ENCODE measurements at places on chromosomes 13 and 19. TPM values are rescaled to one million over a fixed set of nuclear protein-coding genes. Genes with fewer than 3 reads are reported as not detected.

DCLK1 gene
- not detected for total RNA-seq

ZNF577 gene
- 4.3 TPM for total RNA-seq

KLK5 gene
- not detected for total RNA-seq

F10 gene
- not detected for total RNA-seq

KLF1 gene
- 0.24 TPM for total RNA-seq

COL4A2 gene
- 0.80 TPM for total RNA-seq

LYPD3 gene
- total RNA-seq, result not detected

SPC24 gene
- 59.1 TPM for total RNA-seq

LRG1 gene
- total RNA-seq, result 1.2 TPM

MUC16 gene
- total RNA-seq, result not detected

AMER2 gene
- 0.35 TPM for total RNA-seq

LILRB1 gene
- 70.5 TPM for total RNA-seq

GRCh38 chr13:97659602-97660001 lies 225.6 kb downstream of the RAP2A start:
- no peak for DNase-seq

DNA sequence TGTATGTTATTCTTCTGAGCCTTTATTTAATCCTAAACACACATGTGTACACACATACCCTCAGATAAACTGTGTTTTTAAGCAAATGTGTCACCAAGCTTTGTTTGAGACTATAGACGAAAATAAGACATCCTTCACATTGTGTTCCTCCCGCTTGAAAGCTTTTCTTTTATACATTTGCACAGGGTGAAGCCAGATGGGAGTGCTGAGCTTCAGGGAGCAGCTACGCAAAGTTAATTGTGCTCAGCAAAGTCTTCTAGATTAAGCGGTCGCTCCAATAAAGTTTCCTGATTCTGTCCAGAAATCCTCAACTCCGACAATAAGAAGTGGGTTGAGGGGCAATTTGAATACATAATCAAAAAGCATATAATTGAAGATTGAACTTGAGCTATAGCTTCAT lies 117.2 kb upstream of the ARGLU1 start:
- no peak for DNase-seq

GRCh38 chr13:27472941-27473340 lies 22.6 kb upstream of the MTIF3 start:
- DNase-seq, result no peak

GRCh38 chr19:3544742-3545668 lies 6.0 kb downstream of the TEKTIP1 start:
- no peak for DNase-seq

- no peak for DNase-seq
Observed at GRCh38 chr19:40797963-40798682, 868 bp upstream of the EGLN2 start.

DNA sequence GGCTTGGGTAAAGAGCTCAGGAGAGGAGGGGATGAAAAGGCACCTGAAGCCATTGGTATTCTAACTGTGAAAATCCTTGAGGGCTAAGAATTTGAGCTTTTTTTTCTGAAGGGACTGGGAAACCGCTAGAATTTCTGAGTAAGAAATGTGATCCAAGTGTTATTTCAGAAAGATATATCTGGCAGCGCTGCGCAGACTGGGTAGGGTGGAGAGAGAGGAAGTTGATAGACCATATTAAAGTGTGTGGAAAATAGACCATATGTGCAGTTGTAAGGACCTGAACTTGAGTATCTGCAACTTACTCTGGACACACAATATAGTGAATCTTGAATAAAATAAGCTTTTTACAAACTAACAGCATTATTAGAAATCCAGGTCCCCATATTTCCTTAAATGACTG lies 427.4 kb downstream of the NDFIP2 start:
- DNase-seq, result no peak

GRCh38 chr13:84137292-84137691 lies 255.0 kb upstream of the SLITRK1 start:
- DNase-seq, result peak; percentile 64

DNA sequence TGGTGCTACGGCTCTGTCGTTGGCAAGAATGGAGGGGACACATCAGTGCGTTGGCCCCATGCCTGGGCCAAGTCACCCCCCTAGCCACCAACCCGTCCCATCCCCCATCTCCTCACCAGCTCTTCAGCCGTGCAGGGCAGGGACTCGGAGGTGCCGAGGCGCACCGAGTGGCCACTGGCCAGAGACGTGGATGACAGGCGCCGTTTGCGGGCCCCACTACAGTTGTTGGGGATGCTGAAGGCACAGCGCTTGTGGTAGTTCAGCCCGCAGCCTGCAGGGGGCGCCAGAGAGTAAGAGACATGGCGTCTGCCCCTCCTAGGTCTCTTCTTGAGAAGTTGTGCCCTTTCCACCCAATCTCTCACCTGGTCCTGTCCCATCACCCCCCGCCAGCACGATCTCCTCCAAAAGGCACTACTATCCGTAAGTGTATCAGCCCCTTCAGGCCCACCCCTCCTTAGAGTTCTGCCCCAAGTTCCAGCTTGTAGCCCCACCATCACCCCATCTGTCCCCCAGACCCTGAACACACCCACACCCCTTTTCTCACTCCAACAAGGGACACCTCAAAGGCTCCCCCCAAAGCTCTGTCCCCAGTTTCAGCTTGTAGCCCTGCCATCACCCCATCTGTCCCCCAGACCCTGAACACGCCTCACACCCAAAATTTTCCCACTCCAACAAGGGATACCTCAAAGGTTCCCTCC lies 12.4 kb downstream of the PRKD2 start:
- DNase-seq, result no peak

- no peak for DNase-seq
Observed at GRCh38 chr13:101989798-101990350, 412.0 kb downstream of the FGF14 start.

DNA sequence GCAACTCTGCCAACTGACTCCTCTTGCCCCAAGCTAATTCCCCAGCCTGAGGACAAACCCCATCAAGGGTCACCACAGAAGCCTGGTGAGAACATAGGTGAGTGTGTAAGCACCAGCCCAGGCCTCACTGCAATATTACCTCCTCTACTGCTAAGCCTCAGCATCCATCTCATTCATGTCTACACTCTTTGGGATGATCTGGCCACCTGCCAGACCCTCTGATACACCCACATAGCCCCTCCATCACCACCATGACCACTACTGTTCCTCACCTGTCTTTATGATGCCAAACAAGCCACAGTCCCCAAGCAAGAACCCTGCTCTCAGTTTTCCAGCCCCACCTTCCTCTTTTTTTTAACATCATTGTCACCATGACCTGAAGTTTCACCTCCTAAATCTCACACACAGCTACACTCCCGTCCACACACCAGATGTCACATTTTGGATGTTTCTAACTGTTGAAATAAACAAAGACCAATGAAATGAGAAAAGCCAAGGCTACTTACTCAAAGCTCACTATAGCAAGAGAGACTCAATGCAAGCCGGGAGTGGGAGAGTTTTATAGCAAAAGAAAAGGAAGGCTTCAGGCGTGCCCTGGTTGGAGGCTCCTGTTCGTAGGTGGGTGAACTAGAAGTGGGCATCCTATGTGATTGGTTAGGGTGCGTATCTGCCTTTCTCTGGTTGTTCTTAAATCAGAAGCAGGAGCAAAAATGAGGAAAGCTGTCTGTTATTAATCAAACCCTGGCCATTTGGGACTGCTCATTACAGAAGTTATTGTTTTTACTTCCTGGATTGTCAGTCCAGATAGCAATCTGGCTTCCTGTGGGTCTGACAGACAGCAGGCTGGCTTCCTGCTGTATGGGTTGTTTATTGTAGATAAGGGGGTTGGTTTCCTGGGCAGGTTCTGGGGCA lies 2.0 kb downstream of the ZNF792 start:
- no peak for DNase-seq

GRCh38 chr13:26605845-26606244 lies 48.4 kb downstream of the WASF3 start:
- DNase-seq, result no peak

DNA sequence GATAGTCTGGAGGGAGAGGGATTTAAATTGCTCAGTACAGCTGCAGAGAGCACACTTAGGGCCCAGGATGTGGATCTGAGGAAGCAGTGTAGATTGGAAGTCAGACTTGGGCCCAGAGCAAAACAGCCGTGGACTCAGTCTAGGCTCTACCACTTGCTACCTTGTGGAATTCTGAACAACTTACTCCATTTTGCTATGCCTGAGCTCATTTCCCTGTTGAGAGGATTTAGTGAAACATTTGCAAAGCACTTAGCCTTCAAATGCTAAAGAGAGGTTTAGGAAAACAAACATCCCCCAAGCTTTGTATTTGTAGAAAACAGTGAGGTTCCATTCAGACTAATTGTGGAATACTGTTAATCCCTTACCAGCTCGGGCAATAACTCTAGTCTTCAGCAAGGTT lies 453.4 kb upstream of the ZNF507 start:
- no peak for DNase-seq

DNA sequence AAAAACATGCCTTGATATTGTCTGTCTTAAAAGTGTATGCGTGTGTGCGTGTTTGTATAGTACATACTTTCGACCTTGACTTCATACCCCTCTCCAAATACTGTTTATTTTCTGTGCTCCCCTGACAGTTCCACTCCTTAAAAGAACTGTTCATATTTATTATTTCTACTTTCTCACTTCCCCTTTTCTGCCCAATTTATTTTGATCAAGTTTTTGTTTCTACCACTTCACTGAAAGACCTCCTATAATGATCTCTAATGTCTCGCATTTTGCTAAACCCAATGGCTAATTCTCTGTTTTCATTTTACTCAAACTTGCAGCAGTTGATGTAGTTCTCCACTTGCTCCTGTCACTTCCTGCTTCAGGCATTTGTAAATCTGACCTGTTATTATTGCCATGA lies 426.1 kb upstream of the KLF12 start:
- peak; percentile 24 for DNase-seq

DNA sequence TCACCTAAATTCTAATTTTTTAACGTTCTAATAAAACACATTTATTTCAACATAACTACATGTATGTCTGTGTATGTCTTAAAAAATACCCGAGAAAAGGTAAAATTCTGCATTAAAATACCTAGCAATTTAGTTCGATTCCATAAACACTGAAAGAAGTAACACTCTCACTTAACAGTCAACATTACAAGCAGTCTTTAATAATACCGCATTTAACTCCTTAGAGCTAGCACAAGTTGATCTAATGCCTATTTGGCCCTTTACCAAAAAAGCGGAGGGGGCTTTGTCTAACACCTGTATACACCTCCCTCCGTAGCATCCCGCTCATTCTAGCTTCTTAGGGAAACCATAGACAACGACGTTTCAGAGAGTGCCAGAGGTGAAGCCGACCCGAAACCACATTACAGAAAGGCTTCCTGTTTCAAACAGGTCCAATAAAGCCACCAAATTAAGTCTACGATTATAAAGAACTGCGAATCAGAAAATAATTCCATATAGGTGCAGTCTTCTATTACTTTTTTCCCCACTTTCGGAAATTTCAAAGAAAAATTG lies 1.2 kb downstream of the SPART start:
- DNase-seq, result no peak

DNA sequence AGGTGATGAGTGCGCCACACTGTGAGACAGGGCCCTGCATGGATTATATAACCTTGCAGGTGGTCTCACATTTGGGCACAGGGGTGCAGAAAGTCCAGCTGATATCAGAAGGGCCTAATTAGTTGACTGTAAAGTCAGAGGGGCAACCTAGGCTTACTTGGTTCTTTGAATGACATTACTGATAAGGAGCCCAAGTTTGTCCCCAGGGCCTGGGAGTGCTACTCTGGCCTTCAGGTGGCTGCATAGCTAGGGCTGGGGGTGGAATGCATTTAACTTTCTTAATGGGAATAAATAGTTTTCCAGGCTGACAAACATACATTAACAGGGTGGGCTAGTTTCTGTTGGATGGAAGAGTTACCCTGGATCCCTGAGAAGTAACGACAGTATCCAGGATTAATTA lies 3.3 kb downstream of the WDR87 start:
- no peak for DNase-seq

DNA sequence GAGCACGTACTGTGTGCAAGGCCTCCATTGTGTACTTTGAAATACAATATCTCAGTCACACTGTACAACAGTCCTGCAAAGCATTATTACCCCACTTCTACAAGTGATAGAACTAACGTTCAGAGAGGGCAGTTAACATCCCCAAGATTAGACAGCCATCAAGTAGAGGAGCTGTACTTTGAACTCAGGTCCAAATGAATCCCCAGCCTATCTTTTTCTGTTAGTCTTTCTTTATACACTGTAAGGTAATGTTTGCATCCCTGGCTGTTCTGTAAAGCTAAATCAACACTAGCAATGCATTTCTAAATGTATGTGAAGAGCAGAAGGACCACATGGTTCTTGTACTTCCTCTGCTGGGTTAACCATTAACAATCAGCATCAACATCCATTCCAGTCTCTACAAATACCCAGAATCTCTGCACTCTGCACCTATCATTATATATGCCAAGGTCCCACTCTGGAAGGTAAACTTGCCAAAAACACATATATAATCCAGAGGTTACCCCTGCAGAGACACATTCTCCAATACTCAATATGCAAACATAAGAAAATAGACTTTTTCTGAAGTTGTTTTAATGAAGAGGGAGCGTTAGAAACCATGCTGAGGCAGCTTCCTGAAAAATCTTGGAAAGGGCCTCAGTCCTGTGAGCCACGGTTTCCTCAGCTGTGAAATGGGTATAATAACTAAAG lies 182.3 kb downstream of the MZT1 start:
- no peak for DNase-seq

DNA sequence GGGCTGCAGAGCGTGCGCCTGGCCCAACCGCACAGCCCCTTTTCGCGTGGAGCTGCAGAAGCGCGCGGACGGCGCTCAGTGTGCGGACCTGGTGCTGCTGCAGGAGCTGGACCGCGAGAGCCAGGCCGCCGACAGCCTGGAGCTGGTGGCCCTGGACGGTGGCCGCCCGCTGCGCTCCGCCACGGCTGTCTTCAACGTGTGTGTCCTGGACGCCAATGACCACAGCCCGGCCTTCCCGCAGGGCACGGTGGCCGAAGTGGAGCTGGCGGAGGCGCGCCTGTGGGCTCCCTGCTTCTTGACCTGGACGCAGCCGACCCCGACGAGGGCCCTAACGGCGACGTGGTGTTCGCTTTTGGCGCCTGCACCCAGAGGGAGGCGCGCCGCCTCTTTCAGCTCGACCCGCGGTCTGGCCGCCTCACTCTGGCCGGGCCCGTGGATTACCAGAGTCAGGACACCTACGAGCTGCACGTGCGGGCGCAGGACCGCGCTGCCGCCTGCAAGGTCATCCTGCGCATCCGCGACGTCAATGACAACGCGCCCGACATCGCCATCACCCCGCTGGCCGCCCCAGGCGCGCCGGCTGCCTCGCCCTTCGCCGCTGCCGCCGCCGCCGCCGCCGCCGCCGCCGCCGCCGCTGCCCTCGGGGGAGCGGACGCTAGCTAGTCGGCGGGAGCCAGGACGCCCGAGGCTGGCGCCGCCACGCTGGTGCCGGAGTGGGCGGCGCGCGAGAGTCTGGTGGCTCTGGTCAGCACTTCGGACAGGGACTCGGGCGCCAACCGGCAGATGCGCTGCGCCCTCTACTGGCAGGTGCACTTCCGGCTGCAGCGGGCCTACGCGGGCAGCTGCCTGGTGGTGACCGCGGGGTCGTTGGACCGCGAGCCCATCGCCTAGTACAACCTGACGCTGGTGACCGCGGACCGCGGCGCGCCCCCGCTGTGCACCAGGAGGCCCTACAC lies 172.2 kb downstream of the OLFM4 start:
- no peak for DNase-seq

GRCh38 chr19:35114353-35115176 lies 1.1 kb upstream of the FXYD3 start:
- no peak for DNase-seq

- no peak for DNase-seq
Observed at GRCh38 chr13:63449550-63449949, 2033.9 kb upstream of the PCDH20 start.

GRCh38 chr13:99356262-99357091 lies 49.3 kb upstream of the GPR183 start:
- peak; percentile 92 for DNase-seq

- no peak for DNase-seq
Observed at GRCh38 chr13:110214637-110215036, 92.3 kb downstream of the COL4A1 start.

Data from GM12878 (cell line).